ENCODE measurements at places on chromosomes 6 and 20.

DNA sequence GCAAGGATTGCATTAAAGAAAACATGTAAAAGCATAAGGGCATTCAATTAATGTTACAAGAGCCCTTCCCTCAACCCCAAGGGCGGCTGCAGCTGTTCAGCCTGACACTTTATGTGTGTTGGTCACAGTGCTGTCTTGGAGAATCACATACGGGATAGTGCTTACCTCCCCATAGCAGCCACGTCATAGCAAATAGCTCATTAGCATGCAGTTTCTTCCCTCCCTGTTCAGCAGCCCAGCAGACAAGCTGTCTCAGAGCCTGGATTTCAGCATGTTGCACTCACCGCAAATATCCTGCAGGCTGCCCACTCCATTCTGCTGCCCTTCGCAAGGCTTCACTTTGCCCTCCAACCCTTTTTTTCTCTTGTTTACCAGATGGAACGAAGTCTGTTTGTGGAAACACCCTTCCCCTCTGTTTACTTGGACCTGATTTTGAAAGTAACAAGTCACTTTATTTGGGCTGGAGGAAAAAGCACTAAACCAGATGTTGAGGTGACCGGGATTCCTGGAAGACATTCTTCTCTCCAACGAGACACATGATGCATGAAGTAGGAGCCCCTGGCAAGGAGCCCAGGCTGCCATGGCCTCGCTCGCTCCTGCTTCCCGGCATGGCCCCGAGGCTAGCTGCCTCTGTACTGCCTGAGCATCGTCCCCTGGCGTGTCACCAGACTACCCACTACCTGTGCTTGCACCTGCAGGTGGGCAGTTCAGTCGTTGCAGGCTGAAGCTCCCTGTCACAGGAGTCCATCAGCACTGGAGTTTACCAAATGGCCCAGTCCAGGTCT is 151.6 kb upstream of the GMDS start:
- peak; percentile 76 for DNase-seq

GRCh38 chr6:167303675-167304625 is 12.8 kb downstream of the UNC93A start:
- DNase-seq, result no peak

DNA sequence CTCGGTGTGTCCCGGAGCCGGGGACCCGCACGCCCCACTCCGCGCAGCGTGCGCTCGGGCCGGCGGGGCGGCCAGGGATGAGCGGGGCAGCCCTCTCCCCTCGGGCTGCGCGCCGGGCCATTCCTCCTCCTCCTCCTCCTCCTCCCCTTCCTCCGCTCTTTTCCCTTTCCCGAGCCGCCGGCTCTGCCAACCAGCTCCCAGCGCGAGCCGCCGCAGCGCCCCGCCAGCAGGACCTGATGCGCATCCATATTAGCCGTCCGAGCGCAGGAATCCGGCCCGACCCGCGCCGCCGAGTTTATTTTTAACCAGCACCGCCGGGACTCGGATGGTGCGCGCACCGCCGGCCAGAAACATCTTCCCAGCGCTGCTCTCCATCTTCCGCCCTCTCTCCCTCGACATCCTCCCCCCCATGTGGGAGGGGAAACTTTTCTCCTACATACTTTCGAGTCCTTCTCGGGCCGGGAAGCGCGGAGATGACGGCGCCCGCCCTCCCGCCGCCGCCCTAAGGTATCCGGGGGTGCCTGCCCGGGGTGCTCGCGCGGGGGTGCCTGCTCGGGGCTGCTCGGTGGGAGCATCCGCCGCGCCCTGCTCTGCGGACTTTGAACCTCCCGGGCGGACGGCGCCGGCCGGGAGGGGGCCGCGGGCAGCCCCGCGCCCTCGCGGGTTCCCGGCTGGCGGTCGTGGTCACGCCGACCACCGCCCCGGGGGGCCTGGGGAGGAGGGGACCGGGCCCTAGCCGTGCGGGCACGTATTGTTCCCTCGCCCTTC is 619 bp downstream of the RREB1 start:
- peak; percentile 46 for DNase-seq

- peak; percentile 100 for DNase-seq
Observed at GRCh38 chr6:112087136-112087911, at the start of the genes FAM229B and TUBE1. Gene FAM229B, plus strand, starts transcription at chr6:112087591. Its CDS starts 11,693 bp downstream, at chr6:112099284. Gene TUBE1, minus strand, starts transcription at chr6:112087482. Its CDS starts 48 bp downstream, at chr6:112087434.

DNA sequence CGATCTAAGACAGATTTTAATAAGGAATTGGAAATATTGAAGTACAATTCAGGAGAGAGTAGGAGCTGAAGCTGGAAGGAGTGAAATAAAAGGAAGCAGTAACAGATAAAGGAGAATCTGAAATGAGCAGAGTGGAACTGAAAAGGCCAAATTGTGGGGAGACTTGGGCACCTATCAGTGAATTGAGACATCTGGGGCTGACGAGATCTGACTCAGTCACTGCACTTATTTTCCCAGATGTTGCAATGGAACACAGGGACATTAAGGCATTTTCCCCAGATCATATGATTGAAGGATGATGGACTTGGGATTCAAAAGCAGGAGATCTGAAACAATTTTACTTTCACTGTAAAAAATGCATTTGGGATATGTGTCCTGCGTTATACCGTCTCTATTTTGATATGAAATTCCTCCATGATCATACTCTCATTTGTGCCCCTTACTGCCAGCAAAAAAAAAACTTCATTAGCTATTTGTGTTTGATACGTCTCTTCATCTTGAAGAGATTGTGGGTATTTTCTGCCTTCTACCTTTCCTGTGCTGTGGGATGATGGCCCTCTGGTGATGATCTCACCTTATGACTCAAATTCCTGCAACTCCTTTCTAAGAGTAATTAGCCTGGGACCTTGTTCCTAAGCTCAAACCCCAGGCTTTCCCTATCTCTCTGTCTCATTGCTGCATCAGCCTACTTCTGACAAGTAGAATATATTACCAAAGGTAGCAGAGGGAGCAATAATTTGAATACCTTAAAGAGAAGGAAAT is 278.5 kb upstream of the MAN1A1 start:
- DNase-seq, result peak; percentile 6

GRCh38 chr6:36766399-36766945 is 68.8 kb downstream of the RAB44 start:
- DNase-seq, result no peak

DNA sequence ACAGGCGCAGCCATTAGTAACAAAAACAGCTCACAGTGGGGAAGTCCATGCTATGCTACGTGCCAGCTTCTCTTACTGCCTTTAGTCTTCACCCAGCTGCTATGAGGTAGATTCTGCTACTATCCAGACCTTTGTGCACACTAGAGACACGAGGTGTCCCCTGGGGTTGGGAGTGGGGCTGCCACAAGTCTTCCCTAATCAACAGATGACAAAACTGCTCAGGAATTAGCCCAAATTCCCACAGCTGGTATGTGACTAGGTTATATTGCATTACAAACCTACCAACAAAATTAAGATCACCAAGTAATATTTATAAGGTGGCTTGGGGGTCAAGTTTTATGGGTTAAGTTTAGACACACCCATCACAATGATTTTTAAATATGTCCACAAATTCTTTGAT is 63.3 kb downstream of the PSMB1 start:
- DNase-seq, result no peak

DNA sequence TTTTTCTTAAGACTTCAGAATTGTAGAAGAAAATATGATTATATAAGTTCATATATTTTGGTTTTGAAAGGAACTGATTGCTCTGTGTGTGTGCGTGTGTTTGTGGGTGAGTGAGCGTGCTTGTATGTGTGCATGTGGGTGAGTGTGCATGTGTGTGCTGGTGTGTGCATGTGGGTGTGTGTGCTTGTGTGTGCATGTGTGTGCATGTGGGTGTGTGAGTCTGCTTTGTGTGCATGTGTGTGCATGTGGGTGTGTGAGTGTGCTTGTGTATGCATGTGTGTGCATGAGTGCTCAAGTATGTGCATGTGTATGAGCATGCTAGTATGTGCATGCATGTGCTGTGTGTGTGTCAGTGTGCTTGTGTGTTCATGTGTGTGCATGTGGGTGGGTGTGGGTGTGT is 238.5 kb downstream of the CDC5L start:
- DNase-seq, result no peak

- no peak for DNase-seq
Observed at GRCh38 chr6:169626649-169627048, 75.2 kb downstream of the WDR27 start.

DNA sequence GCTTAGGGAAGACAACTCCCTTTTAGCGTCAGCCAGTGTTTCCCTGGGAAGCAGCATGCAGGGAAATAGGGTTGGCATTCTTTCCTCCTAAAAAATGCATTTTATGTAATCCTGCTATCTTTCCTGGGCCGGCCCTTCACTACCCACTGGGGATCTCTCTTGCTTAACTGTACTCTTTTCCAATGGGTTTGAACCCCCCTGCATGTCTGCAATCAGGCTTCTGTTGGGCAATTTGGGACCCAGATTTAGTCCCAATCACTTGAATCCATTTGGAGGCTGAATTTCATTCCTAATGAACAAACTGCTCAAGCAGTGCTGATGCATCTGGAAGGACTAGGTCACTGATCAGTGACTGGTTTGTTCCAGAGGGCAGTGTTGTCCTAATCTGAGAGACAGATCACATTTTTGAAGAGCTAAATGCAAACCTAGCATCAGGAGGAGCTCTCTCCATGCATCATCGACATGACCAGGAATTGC is 152.0 kb downstream of the TSHZ2 start:
- no peak for DNase-seq

Measured in fibroblast of gingiva (primary cell).